ENCODE measurements at places on chromosomes 4 and X.

GRCh38 chr4:149584722-149585121, 230.9 kb downstream of the IQCM start:
- no peak for DNase-seq

- no peak for DNase-seq
Measured at GRCh38 chr4:179626687-179627086, 2184.4 kb upstream of the AGA start.

DNA sequence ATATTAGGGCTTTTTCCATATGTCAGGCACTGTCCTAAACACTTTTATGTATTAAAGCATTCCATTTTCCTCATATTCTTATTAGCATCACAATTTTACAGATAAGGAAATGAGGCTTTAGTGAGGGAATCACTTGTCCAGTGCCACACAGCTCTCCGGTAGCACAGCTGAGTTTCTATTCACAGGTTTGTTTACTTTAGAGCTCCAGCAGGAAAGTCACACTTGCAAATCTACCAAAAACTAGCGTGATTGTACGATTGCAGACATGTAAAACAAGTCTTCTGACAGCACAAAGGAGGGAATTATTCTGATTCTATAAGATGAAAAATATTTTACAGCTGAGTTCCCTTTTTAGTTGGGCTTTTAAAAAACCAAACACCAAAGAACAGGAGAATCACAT, 472.1 kb downstream of the TMA16 start:
- DNase-seq = no peak

GRCh38 chrX:19578956-19579355, 63.6 kb upstream of the MAP3K15 start:
- DNase-seq = no peak

DNA sequence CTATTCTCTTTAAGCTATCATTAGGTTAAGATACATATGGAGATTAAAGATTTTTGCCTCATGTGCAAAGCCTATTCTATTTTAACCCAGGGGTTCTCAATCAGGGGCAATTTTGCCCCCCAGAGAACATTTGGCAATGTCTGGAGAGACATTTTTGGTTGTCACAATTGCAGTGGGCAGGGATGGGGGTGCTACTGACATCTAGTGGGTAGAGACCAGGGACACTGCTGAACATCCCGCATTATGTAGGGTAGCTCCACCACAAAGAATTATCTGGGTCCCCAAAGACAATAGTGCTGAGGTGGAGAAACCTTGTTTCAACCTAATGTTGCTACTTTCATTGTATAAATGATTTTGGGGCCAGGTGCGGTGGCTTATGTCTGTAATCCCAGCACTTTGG, 13.2 kb upstream of the CA5B start:
- no peak for DNase-seq

DNA sequence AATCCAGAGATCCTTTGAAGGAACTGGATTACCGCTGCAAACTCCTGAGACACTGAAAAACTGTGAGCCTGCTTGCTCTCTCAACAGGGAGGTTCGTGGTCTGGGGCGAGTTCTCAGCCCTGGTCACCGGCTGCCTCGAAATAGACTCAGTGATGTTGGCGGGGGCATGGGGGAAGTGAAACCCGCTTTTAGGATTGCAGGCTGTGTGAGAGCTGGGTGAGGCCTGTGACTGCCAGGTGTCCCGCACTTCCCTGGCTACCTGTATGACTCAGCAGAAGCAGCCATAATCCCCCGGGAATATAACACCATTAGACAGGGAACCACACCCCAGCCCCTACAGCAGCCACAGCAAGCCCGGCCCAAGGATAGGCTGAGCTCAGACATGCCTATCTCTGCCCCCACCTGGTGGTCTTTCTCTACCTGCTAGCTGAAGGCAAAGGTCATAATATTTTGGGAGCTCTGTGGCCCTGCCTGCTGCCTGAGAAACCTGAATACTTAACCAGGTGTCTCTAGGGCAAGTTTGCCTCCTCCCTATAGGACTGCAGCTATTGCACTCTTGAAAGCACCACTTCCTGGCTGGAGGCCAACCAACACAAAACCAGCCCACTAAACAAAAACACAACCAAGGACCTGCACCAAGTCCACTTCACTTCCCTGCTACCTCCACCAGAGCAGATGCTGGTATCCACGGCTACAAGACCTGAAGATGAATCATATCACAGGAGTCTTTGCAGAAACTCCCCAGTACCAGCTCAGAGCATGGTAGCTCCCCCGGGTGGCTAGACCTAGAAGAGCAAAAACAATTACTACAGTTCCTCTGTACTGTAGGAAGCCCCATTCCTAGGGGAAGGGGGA, 202.0 kb downstream of the RRAGB start:
- DNase-seq = no peak
